ENCODE measurements at places on chromosomes 7 and 10.

GRCh38 chr7:113491305-113491704 is 373.0 kb upstream of the SMIM30 start:
- DNase-seq = no peak

DNA sequence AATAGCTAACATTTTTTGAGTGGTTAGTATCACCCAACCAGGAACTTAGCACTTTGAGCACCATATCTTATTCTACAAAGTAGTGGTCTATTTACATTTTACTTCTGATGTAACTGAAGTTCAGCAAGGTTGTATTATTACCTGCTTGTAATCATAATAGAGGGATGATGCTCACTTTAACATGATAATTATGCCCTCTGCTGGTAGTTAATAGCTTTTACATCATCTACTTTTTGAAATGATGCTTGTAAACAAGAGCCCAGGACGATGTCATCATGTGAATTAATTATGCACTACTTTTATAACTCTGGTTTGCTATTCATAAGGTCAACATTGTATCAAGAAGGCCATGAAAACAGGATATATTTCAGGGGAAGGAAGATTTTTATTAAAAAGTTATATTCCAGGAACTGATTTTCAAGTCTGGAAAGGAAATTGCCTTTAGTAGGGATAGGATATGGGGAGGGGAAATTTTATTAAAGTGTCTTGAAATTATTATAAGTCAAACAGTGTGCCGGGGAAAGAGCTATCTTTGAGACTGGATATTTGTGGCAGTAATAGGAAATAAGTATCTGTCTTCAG is 80.3 kb upstream of the SCIN start:
- DNase-seq = no peak

DNA sequence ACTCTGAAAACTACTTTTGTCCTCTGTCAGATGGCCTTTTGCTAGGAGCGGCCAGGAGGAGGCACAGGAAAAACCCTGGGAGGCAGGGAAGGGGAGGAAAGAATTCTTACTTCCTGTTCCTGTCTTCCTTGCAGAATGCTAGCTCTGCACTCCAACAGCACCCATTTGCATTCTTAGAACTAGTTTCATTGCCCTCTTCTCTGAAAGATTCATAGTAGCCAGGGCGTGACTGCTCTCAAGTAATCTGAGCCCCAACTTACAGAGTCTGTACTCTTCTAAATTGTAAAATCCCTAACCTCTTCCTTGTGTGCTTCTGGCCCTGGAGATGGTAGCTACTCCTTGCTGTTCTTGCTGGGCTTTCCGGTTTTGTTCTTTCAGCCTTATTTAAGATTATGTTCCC is 75.3 kb upstream of the STEAP1 start:
- DNase-seq = no peak

- DNase-seq = peak; percentile 23
Observed at GRCh38 chr7:96481796-96482195, 159.9 kb upstream of the SLC25A13 start.

DNA sequence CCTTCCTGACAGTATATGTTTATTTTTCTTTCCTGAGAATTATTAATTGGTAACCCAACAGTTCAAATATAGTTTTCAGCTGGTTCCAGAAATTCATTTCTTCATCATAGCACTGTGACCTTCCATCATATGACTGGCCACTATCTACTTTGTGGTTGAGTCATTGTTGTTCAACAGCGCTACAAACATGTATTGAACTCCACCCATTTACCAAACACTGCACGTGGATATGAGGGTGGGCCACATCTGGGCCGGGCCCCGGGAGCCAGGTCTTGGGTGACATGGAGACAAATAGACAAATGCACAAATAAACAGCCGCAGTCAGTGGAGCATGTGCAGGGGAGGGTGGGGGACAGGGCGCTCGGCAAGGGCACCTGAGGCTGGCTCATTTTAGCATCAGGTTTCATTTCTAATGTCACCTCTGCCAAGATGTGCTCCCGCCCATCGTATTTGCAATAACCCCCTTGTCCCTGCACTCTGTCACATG is 24.0 kb upstream of the EEPD1 start:
- no peak for DNase-seq

DNA sequence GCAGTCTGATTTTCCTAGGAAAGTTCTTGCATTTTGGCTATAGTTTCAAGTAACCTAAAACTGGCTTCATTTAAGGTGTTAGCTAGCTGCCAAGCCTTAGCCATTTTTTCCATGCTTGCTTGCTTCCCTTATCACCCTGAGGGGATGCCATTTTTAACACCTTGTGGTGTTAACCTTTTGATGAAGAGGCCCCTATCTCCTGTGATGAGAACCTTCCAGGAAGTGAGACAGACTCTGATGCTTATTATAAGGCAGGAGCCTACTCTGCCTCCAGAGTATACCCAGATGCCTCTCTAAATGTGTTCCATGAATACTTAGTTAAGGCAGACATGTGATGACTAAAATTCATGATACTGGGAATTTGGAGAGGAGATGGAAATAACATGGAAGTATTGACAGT is 4.9 kb upstream of the VWA2 start:
- no peak for DNase-seq

DNA sequence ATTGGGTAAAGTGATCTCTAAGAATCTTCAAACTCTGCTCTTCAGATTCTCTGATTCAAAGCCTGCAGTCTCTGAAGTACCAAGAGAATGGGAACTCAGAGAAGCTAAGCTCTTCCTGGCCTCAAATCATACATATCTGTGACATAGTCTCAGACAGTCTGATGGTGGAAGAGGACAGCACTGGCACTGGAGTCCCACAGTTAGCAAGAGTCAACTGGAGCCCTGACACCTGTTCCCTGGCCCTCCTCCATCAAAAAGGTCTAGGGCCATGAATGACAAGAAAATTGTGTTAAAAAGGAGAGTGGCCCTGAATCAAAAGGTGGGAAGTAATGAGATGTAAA is 37.7 kb downstream of the PRSS2 start:
- DNase-seq = no peak

DNA sequence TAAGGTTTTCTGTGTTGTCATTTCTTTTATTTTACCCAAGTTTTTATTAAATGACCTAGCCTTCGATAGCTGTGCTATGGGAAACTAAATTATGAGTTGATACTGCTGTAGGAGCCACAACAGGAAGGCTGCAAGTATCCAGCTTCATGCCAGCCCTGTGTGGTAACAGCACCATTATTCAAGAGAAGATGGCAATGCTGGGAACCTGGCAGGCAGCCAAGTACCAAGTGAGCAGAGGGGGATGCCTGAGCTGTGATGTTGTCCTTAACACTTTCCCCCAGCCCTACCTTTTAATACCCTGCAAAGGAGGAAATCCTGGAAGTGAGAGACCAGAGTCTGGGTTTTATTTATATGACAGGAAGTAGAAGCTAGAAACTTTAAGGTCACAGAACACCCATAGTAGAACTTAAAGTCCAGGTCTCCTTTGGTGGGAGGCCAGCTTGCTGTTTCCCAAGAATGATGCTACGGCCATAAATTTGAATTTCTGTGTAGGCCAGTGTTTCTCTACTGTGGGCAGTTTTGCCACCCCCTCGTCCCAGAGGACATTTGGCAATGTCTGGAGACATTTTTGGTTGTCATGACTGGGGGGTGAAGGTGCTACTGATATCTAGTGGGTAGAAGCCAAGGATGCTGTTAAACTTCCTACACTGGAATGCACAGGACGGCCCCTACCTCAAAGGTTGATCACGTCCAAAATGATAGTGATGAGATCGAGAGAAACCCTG is 9.2 kb upstream of the ATXN7L1 start:
- DNase-seq = no peak

GRCh38 chr10:29355411-29355991 is 66.6 kb downstream of the LYZL1 start:
- no peak for DNase-seq

GRCh38 chr10:79409038-79409725 is 36.2 kb downstream of the ZCCHC24 start:
- DNase-seq = no peak

GRCh38 chr10:58830697-58831096 is 318.0 kb downstream of the BICC1 start:
- DNase-seq = no peak

- DNase-seq = no peak
Observed at GRCh38 chr7:133633055-133633454, 380.2 kb downstream of the EXOC4 start.

- no peak for DNase-seq
Observed at GRCh38 chr7:34401776-34402175, 256.2 kb upstream of the NPSR1 start.

DNA sequence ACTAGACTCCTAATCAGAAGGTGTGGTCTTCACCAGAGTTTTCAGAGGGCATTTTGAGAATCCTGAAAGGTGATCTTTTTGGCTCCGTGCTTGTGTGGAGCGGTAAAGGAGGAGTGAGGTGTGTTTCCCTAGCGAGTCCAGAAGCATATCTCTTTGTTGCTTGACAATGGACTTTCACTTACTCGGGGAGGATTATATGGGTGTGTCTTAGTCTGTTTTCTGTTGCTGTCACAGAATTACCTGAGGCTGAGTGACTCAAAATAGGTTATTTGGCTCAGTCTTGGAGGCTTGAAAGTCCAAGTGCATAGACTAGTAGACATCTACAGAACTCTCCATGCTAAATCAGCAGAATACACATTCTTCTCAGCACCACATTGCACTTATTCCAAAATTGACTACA is 57.9 kb downstream of the AKR1C4 start:
- DNase-seq = no peak

GRCh38 chr7:117809958-117810357 is 63.3 kb downstream of the CTTNBP2 start:
- DNase-seq = no peak

DNA sequence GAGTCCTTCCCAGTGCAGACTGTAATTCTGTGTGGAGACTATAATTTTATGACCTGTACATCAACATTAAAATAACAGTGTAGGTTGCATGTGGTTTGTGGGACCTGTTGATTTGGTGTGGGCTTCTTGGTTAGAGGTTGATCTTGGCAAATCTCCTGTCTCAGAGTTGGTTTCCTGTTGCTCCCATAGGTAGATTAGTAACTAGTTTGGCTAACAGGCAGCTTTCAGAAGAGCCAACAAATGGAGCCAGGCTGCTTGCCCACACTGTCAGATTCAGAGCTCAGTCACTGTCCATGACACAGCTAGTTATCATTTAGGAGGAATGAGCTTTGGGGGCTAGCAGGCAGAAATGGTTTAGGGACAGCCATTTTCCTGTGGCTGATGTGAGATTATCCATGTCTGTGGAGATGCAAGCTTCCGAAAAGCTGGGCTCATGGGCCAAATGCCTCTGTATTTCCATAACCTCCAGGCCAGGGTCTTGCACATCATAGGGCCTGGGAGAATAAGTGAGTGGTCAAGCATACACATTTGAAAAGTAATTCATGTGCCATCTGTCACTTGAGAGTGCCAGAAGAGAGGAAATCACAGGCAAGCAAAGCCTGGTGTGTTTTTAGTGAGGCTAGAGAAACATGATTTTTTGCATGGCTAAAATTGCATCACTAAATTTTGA is 33.4 kb downstream of the CCM2 start:
- no peak for DNase-seq

DNA sequence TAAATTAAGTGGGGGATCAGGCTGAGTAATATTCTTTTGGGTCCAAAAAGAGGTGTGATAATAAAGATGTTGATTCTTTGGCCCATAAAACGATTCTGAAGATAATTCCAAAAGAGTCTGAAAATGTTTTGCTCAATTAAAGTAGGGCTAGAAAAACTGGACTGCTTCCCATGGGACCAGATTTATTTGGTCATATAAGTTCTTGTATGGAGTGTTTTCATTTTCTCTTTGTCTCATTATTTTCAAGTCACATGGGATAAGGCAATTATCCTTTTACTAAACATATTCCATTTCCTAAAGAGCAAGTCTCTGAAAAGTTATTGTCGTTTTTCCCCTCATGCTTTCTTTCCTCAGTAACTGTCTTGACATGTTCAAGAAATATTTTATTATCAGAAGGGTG is 41.5 kb downstream of the CDK6 start:
- DNase-seq = no peak

- DNase-seq = no peak
Observed at GRCh38 chr10:104622598-104623209, 18.4 kb upstream of the SORCS3 start.

DNA sequence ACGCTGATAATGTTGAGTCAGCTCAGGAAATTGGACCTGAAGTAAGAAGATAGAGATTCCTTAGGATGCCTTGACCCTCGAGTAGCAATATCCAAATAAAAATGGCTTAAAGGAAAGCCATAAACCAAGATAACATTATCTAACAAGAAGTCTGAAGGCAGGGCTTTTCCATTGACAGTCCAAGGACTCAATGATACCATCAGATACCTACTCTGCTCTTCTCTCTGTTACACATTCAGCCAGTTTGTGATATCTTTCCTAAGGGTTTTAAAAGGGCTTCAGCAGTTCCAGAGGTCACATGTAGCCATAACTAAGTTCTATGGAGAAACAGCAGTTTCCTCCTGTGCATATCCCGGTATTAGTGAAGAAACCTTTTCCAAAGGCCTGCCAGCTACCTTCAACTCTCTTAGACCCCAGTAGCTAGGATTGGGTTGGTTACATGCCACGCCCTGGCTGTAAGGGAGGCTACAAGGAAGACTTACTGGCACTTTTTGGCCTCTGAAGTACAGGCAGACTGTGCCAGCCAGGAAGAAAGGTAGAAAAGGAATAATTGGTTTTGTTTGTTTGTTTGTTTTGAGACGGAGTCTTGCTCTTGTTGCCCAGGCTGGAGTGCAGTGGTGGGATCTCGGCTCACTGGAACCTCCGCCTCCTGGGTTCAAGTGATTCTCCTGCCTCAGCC is 10.6 kb downstream of the SHLD2 start:
- DNase-seq = no peak

DNA sequence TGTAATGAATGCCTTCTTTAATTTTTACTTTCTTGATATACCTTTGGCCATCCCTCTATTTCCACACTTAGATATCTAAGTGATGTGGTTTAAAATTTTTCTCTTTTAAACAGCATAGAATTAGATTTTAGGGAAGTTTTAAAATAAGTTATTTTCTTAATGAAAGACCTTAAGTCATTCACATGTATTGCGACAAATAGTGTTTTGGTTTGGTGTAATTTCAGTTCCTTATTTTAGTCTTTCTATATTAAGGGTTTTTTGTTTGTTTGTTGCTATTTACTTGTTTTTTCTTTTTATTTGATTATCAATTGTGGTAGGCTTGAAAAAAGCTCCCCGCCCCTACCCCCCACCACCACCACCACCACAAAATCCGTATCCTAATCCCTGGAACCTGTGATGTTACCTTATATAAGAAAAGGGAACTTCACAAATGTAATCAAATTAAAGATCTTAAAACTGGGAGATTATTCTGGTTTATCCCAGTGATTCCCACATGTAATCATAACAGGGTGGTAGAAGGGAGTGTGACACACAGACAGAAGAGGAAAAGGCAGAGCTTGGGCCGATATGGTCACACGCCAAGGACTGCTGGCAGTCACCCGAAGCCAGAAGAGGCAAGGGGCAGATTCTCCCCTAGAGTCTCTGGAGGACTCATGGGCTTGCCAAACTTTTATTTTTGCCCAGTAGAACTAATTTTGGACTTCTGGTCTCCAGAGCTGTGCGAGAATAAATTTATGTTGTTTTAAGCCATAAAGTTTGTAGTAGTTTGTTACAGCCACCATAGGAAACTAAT is 149.7 kb downstream of the NPSR1 start:
- no peak for DNase-seq

- no peak for DNase-seq
Observed at GRCh38 chr7:32251659-32252058, 181.5 kb upstream of the PDE1C start.
